Fibroblast of lung (primary cell): ENCODE measurements at places on chromosomes 3 and 15.

GRCh38 chr3:189404797-189405484 is 226.2 kb upstream of the TP63 start:
- H3K36me3 ChIP-seq, result no peaks in the 10 kb centered on the region
- H3K27ac ChIP-seq, result no peak overlapping the region
- DNase-seq, result no peak

DNA sequence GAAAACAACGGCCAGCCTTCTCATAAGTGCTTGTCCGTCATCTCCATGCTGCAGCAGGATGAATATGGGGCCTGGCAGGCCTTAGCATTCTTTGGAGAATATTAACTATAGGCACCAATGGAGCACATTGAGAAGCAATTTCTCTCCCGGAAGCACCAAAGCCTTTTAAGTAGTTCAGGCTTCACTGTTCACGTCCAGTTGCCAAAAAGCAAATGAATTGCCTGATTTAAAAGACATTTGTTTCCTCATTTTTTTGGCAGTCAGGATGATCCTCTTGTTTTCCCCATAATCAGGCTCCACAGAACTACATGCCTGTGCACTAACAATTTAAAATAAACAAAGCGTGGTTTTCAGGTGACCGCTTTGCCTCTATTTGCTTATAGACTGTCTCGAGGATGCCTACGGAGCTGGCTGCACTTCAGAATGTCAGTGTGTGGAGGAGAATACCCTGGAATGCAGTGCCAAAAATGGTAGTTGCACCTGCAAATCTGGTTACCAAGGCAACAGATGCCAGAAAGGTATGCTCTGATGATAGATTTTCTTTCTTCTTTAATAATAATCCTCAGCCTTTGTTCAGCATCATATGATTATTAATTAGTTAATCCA is 725.2 kb upstream of the GOLIM4 start:
- no peaks in the 10 kb centered on the region for H3K27me3 ChIP-seq
- H3K4me1 ChIP-seq, result no peaks in the 10 kb centered on the region
- H3K27ac ChIP-seq, result no peak overlapping the region
- DNase-seq, result no peak
- H3K36me3 ChIP-seq, result no peaks in the 10 kb centered on the region

DNA sequence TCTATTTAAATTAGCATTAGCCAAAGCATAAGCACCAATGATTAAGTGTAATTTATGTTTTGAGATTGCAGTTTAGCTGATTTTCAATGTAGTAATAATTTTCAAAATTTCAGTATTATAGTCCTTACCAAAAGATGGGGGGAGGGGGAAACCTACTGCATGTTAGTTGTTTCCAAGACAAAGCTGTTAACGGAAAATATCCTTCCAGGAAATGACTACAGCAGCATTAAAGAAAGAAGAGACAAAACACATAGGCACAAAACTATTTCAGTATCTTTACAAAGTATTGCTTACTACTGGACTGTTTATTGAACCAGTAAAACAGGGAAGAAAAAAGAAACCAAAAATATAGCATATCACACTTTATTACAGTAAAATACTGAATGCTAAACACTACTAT is 10.5 kb downstream of the BNIP2 start:
- H3K36me3 ChIP-seq, result peaks cover 15% of the 10 kb centered on the region
- H3K27ac ChIP-seq, result no peak overlapping the region
- no peak overlapping the region for H3K4me3 ChIP-seq
- H3K4me1 ChIP-seq, result no peaks in the 10 kb centered on the region

DNA sequence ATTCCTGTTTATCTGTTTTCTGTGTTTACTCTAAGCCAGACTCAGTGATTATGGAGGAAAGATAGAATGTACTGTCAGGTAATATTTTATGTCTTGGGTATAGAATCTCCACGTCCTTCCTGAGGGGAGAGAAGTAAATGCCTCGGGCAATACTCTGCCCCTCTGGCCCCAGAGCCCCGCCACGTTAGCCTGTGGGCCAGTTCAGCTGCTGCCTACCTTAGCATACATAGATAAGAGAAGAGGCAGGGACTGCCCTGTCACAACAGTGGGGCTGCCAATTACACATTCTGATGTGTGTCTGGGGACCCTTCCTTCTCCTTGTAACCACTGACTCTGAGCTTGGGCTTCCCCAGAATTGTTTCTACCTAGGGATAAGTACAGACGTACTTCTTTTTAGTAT is 347.7 kb upstream of the ATP11B start:
- H3K36me3 ChIP-seq, result no peaks in the 10 kb centered on the region
- no peaks in the 10 kb centered on the region for H3K27me3 ChIP-seq
- no peaks in the 10 kb centered on the region for H3K4me1 ChIP-seq
- DNase-seq, result no peak
- H3K4me3 ChIP-seq, result no peak overlapping the region

GRCh38 chr3:73669260-73669659 is 44.5 kb upstream of the PDZRN3 start:
- no peaks in the 10 kb centered on the region for H3K36me3 ChIP-seq
- no peak overlapping the region for H3K27ac ChIP-seq
- H3K27me3 ChIP-seq, result no peaks in the 10 kb centered on the region
- DNase-seq, result peak; percentile 45

DNA sequence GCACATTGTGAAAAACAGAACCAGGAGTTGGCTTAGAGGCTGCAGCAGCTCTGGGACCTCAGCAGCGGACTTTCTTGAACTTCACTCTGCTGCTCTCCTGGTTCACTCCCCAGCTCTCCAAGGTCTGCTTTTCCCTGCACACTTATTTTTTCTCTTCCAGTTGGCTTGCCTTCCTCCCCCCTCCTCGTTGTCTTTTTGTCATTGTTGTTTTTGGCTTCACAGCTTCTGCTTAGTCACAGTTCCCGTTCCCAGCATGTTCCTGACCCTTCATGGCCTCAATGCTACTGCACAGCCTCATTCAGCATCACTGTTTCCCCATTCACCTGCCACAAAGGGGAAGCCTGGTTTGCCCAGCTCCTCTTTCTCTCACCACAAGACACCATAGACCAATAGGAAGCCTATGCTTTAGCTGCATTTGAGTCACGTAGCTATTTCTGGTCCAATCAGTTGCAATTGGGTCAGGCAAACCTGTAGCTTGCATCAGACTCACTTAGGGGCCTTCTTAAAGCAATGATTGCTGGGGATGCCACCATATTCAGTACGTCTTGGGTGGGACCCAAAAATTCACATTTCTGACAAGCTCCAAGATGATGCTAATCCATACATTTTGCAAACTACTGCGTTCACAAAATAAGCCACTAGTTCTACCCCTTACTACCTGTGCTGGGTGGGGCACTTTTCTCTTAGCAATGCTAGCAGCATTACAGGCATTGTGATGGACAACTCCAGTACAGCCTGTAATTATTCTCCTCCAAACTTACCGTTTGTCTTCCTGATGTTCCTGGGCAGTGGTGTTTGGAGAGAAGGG is 7.8 kb upstream of the SUMF1 start:
- no peaks in the 10 kb centered on the region for H3K4me1 ChIP-seq
- no peak overlapping the region for H3K4me3 ChIP-seq
- no peak overlapping the region for H3K27ac ChIP-seq
- peak; percentile 78 for DNase-seq
- peaks cover 8% of the 10 kb centered on the region for H3K27me3 ChIP-seq
- no peaks in the 10 kb centered on the region for H3K36me3 ChIP-seq

DNA sequence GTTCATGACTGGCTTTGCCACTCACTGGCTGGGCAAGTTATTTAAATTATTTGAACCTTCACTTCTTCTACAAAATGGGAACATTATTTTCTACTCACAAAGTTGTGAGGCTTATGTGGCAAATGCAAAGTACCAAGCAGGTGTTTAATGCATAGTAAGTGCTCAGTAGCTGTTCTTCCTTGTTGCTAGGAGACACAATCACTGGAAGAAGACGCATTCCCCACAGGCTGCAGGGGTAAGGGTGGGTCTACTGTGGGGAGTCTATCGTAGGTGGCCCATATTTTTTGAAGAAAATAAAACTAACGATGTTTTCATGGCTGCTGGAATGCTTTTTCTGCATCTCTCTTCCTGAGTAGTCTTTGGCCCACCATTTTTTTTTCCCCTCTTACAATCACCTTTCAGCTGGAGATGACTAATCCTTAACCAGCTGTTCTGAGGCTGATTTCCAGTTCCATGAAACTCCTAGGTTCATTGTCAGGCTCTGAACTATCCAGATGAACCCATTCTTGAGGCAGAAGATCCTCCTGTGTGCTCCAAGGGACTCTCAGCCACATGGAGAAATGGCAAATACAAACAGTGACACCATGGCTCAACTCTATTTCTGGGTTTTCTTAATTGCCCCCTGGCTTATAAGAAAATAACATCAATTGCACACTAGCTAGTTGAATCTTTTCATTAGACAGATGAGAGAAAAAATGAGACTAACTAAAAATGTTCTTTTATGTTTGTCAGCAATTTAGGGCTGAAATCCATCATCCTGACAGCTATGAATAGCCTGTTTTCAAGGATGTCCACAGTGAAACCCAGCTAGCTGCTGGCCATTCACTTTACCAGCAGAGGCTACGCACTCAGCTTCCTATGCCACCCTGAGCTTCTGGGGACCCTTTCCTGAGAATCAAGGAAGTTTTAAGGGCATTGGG is 108.3 kb upstream of the ETV5 start:
- H3K4me3 ChIP-seq, result no peak overlapping the region
- no peaks in the 10 kb centered on the region for H3K27me3 ChIP-seq
- no peak for DNase-seq
- H3K36me3 ChIP-seq, result no peaks in the 10 kb centered on the region

DNA sequence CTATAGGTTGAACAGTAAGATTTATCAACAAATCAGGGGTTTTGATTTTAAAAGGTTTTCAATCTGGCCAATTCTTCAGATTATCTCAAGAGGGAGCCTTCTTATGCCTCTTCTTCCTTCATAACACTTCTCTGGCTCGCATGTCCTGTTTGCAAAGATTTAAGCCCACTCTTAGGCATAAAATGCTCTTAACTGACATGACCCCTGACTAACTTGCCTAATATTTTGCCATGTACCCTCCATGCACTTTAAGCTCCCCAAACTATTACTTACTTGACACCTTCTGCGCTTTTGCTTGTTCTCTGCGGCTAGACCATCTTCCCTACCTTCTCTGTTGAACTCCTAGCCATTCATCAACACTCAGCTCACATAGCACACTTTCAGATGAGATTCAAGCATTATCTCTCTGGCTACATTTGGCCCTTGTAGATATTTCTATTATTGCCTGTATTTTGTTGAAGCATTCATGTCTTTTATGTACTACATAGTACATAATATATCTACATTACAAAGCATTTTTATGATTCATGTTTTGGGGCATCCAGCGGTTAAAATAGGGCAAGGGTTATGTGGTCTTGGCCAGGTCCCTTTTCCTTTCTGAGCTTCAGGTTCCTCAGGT is 1.0 kb upstream of the ARIH1 start:
- H3K4me3 ChIP-seq, result peak overlapping the region; percentile 92
- DNase-seq, result peak; percentile 56
- no peaks in the 10 kb centered on the region for H3K27me3 ChIP-seq

DNA sequence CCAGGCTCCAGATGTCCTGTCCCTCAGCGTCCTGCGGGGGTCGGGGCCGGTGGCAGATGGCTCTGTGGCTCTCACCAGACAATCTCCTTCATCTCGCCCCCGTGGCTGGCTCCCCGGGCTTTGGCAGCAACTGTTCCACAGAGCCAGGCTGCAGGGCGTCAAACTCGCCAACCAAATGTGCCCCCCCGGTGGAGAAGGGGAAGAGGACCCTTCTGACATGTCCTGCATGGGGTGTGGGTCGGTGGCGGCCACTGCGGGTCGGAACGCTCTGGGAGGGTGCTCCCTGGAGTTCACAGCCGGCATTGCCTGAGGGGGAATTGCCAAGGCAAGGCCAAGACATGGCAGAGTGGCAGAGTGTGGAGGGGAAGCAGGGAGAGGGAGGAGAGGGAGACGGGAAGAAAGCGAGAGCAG is 36.0 kb downstream of the BDH1 start:
- H3K4me1 ChIP-seq, result peaks cover 13% of the 10 kb centered on the region
- H3K4me3 ChIP-seq, result no peak overlapping the region
- no peak for DNase-seq
- no peaks in the 10 kb centered on the region for H3K36me3 ChIP-seq
- no peak overlapping the region for H3K27ac ChIP-seq

- no peaks in the 10 kb centered on the region for H3K27me3 ChIP-seq
- peaks cover 3% of the 10 kb centered on the region for H3K4me1 ChIP-seq
- peak; percentile 55 for DNase-seq
- no peak overlapping the region for H3K4me3 ChIP-seq
- H3K36me3 ChIP-seq, result no peaks in the 10 kb centered on the region
Measured at GRCh38 chr15:38768970-38769369, 204.4 kb upstream of the RASGRP1 start.

DNA sequence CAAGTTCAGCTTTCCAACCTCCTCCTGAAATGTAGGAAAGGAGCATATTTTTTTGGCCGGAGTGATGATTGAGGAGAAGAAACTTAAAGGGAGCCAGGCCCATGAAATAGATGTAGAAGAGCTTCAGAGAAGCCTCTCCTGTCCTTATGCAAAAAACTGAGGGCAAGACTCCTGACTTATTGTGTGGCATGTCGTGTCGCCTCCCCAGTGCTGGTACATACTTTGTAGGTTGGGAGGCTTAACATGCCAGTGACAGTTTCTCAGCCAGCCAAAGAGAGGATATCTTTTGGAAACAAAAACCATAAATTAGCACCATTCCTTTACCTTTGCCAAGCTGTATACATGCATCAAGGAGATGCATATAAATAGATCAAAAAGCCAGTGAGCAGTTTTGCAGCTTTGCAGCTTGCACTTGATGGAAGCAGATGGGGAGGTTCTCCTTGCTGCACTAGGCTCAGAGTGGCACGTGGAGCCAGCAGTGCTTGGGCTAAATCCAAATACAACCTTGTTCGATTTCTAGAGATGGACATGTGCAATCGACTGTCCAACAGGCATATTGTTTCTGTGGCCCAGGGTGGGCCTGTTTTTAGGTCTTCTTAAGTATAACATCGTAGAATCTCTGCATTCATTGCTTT is 10.2 kb downstream of the SLCO3A1 start:
- H3K4me1 ChIP-seq, result peaks cover 30% of the 10 kb centered on the region
- H3K27me3 ChIP-seq, result no peaks in the 10 kb centered on the region
- H3K36me3 ChIP-seq, result no peaks in the 10 kb centered on the region
- H3K27ac ChIP-seq, result no peak overlapping the region

DNA sequence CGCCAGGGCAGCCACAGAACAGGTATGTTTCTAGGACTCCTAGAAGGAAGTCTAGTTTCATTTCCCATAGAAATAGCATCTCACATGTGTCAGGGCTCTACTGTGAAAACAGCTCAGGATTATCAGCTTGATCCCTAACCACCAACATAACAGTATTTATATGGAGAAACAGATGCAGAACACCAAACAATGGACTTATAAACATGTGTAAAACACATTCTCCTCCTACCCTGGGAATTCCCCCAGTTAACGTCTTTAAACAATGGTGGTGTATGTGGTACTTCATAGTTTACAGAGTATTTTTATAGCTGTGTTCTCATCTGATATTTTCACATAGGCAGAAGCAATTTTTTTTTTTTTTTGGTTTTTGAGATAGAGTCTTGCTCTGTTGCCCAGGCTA is 9.7 kb downstream of the TNFSF10 start:
- no peak for DNase-seq
- H3K27me3 ChIP-seq, result peaks cover 3% of the 10 kb centered on the region
- H3K36me3 ChIP-seq, result no peaks in the 10 kb centered on the region
- H3K4me1 ChIP-seq, result peaks cover 6% of the 10 kb centered on the region

GRCh38 chr3:134074790-134075567 is 45.3 kb upstream of the SLCO2A1 start:
- H3K4me1 ChIP-seq, result peaks cover 15% of the 10 kb centered on the region
- H3K4me3 ChIP-seq, result no peak overlapping the region
- no peak overlapping the region for H3K27ac ChIP-seq
- no peaks in the 10 kb centered on the region for H3K27me3 ChIP-seq
- no peaks in the 10 kb centered on the region for H3K36me3 ChIP-seq
- no peak for DNase-seq

- H3K27me3 ChIP-seq, result no peaks in the 10 kb centered on the region
- H3K27ac ChIP-seq, result no peak overlapping the region
- H3K36me3 ChIP-seq, result no peaks in the 10 kb centered on the region
- peaks cover 2% of the 10 kb centered on the region for H3K4me1 ChIP-seq
- peak; percentile 27 for DNase-seq
- H3K4me3 ChIP-seq, result no peak overlapping the region
Measured at GRCh38 chr3:175020101-175020500, 161.0 kb downstream of the NAALADL2 start.
